ENCODE measurements at places on chromosomes 6 and 20. TPM values are rescaled to one million over a fixed set of nuclear protein-coding genes. Genes with fewer than 3 reads are reported as not detected.

DNA sequence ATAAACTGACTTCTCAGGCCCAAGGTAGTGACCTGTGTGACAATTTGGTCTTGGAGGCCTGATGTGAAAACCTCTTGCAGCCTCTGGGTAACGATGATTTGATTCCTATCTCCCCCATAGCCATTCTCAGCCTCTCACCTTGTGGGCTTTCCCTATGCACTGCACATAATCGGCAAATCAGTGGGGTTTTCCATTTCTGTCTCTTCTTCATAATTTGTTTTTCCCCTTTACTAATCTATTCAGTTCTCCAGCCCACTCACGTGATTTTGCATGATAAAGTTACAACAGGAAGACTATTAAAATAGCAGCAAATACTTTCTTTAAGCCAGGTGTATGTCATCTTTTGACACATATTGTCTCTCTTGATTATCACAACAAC, 893.7 kb downstream of the TFAP2A start:
- DNase-seq = no peak

- DNase-seq = no peak
Observed at GRCh38 chr6:16623731-16624130, 137.5 kb downstream of the ATXN1 start.

- no peak for DNase-seq
Observed at GRCh38 chr6:132820629-132821381, 6.4 kb downstream of the RPS12 start.

DNA sequence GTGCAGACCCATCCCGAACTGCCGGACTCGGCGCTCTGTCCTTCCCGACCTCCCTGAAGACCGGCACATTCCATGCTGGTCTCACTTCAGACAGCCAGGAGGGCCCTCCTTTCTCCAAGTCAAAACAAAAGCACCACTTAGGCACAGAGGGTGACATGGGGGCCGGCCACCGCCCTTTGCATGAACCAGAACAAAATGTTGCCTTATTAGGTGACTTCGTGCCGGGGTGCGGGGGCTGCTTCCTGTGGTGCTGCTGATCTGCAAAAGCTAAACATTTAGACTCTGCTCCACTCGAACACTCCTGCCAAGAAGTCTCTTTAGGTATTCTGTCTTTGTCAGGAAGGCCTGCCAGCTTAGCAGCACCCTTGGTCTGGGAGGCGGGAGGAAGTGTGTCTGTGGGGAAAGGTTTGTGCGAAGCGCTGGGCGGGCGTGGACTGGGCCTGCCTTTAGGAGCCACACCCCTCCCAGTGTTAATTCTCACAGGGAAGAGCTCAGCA, 133.8 kb downstream of the SMOC2 start:
- DNase-seq = peak; percentile 60

DNA sequence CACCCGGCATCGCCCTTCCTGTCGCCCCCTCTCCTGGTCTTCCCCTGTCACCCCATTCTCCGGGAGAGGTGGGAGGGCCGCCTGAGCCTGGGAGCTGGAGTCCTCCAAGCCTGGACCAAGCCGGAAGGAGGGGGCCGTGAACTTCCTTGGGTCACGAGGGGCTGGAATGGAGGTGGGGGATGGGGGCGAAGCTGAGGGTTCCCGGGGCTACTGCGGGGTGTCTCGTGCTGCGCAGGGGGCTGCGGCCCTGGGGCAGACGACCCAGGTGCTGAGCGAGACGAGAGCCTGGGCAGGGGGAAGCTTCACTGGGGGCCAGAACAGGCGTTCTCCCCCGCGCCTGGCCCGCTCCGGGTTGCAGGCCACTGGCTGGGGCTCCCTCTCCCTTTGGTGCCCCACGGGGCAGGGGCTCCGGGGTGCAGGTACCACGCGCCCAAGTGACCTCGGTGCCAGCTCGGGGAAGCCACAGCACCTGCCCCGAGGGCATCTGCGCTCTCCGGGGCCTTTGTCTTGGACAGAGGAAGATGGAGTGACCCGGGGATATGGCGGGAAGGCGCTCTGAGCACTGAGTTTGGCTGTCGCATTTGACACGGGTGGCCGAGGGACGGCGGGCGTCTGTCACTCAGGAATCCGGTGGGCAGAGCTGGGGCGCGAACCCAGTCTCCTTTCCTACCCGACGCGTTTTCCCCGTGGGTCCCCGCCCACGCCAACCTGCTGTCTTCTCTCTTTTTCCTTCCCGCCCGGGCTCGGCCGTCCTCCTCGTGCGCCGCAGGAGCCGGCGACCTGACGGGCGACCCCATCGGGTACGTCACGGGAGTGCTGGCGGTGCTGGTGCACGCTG, 1.2 kb downstream of the SLC35D3 start:
- DNase-seq = peak; percentile 41

DNA sequence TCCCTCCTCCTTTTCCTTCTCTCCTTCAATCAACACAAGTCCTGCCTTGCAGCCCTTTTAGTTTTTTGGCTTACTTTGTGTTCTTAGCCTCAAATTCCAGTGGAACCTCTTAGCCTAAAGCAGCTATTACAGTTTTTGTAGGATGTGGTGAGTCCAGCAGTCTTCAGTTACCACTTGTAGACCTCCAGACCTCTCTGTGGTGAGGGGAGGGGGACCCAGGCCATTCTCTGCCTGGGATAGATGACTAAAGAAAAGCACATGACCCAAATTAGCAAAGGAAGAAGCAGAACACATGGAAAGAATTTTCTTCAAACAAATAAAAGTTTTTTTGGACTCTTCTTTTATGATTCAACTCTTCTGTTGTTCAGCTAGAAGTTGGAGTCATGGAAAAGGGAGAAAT, 246.5 kb downstream of the HAO1 start:
- no peak for DNase-seq

DNA sequence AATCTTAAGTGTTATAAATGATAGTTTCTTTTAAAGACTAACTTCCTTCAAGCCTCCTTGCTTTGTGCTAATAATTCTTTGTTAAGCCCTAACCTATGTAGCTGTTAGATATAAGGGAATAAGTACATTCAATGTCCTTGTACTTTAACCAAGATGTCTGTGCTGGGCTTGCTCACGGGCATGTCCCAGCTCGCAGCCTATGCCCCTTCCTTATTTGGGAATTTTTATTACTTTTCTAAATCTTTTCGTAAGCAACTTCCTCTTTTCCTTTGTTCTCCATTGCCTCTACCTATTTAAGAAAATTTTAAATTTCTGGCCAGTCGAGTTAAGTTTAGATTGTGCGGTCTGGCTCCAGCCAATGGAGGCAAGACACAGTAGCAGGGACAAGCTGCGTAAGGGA, 26.0 kb upstream of the CDK19 start:
- DNase-seq = no peak

DNA sequence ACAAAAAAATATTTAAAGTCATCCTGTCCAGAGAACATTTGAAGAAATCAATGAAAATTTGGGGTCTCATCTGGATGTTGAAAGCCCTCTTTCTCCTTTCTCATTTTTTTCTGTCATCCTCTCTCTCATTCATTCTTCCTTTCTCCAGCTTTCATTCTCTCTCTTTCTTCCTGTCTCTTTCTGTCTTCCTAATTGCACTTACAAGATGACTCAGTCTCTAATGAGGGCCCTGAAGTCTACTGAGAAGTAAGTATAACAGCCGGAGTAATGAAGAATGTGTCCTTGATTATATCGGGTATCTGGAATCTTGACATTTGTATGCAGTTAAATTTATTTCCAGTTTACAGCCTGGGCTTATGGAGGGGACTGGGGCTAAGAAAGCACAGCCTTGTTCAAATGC, 232.2 kb upstream of the SULF2 start:
- no peak for DNase-seq

GRCh38 chr20:33790566-33790965, 20.6 kb upstream of the CHMP4B start:
- DNase-seq = no peak

GRCh38 chr6:135913785-135914184, 62.3 kb downstream of the PDE7B start:
- no peak for DNase-seq

DNA sequence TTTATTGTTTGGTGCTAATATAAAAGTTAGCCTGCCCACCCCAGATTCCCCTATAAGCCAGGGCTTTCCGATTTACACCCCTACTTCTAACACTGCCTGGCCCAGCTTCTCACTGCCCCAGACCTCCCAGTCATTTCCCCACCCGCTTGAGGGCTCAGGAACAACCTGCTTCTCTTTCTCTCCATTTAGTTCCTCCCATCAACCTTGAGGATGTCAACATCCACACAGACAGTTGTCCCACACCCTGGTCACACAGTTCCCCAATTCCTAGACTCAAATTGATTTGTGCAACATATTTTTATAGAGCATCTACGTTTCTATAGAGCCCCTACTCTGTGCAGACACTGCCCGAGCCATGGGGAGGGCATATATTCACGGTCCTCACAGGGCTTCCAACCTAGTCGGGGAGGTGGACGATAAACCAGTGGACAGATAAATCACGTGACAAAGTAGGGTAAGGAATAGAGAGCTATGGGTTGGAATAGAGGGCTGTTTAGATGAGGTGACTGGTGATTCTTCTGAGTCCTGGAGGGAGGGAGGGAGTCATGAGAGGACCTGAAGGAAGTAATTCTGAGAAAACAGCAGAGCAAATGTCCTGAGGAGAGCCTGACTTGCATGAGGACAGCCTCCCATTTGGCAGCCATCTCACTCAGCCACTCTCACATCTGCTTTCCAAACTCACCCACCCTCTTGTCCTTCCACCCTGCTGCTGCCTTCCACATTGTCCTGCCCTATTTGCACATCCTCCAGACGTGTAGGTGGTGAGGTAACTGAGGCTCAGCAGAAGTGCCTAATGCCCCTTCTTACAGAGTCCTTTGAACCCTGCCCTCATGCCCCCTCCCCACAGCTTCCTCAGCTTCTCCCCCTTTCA, 6.3 kb downstream of the GABRR2 start:
- DNase-seq = no peak

DNA sequence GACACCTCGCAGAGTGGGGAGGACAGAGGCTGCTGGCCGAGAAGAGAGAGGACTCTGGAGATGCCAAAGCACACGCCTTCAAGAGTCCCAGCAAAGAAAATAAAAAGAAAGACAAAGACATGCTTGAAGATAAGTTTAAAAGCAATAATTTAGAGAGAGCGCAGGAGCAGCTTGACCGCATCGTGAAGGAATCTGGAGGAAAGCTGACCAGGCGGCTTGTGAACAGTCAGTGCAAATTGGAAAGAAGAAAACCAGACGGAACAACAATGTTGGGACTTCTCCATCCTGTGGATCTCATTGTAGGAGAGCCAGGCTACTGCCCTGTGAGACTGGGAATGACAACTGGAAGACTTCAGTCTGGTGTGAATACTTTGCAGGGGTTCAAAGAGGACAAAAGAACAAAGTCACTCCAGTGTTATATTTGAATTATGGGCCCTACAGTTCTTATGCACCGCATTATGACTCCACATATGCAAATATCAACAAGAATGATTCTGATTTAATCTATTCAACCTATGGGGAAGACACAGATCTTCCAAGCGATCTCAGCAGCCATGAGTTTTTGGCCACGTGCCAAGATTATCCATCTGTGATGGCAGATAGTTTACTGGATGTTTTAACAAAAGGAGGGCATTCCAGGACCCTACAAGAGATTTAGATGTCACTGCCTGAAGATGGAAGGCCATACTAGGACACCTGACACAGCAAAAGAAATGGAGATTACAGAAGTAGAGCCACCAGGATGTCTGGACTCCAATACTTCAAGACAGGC, 52.2 kb downstream of the REV3L start:
- DNase-seq = no peak

DNA sequence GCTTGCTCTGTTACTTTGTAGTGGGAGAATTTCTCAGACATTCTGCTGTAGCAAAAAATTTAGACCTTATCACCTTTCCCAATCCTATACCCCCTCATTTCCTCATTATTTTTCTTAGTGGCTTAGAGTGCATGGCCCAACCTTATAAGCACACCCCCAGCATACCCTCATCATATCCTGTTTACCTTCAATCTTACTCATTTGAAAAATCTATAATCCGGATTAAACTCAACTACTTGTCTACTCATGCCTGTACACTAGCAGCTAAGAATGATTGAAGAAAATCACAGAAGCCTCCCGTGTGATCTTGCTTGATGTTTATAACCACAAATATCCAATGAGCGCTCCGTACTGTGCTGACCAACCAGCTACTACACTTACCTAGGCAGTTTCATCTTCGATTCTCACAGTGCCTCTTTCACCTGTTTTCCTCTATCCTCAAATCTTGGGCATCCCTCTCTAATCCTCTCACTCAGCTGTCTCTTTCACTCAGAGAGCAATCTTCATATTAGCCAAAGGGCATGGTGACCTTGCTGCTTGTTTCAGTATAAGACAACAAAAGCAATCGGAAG, 36.6 kb downstream of the AIG1 start:
- DNase-seq = no peak

GRCh38 chr20:63175038-63175895, 40.7 kb downstream of the YTHDF1 start:
- DNase-seq = no peak

DNA sequence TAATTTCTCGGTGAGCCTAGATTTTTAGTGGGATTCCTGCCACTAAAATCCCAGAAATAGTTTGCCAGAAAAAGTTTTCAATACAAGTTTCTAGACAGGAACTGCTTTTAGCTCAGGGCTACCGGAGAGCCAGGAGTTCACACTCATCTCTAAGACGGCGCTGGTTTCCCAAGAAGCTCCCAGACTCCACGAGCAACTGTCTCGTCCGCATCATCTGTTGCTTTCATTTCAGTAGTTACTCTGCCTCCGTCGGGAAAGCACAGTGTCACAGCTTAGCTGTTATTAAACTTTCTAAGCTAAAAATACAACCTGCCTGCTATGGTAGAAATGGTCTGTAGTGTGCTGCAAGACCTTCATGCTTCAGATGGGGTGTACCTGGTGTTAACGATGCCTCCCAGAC, 197.3 kb upstream of the SNX9 start:
- DNase-seq = peak; percentile 35

- DNase-seq = no peak
Observed at GRCh38 chr6:153309651-153310050, 178.6 kb upstream of the RGS17 start.

GRCh38 chr20:40192081-40192480, 497.0 kb downstream of the MAFB start:
- no peak for DNase-seq

DNA sequence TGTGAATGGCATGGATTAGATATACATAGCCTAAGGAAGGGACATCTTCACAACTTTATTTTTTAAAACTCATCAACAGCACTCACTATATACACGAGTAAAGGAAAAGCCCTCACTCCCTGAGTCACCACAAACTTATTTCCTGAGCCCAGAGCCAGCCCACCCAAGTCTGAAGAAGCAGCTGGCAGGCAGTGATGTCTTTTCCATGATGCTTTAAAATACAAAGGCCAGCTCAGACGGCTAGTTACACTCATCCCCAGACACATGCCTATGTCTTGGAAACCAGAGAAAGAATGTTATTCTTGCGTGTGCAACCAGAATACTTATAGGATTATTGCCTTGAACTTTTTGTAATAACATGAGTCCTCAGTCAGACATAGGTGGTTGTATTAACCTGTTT, 114.4 kb downstream of the ADGRG6 start:
- peak; percentile 60 for DNase-seq

FHL5 gene
- 6.3 TPM for polyA plus RNA-seq

TBPL1 gene
- 20.8 TPM for polyA plus RNA-seq

IPCEF1 gene
- 1.6 TPM for polyA plus RNA-seq

PSMB9 gene
- 183 TPM for polyA plus RNA-seq

BEND3 gene
- polyA plus RNA-seq = 1.2 TPM

MKKS gene
- polyA plus RNA-seq = 12.3 TPM

POPDC3 gene
- 1.9 TPM for polyA plus RNA-seq

GSS gene
- polyA plus RNA-seq = 52.2 TPM

HUS1B gene
- polyA plus RNA-seq = 0.31 TPM

SPATA2 gene
- 5.4 TPM for polyA plus RNA-seq

POU3F2 gene
- polyA plus RNA-seq = not detected

FAM83C gene
- polyA plus RNA-seq = not detected

RIPOR3 gene
- polyA plus RNA-seq = 9.9 TPM

TNXB gene
- polyA plus RNA-seq = 21.3 TPM

MEP1A gene
- polyA plus RNA-seq = 0.11 TPM

CDSN gene
- polyA plus RNA-seq = 0.05 TPM

RIN2 gene
- polyA plus RNA-seq = 13.7 TPM

LINC00237 gene
- polyA plus RNA-seq = not detected

All from lung (tissue), 17 donors.